Activated T-cell treated with anti-CD3 and anti-CD28 coated beads, Interleukin-2, amount 50 U/mL, for 72 hours (primary cell): ENCODE measurements at places on chromosomes 6 and 20. TPM values are rescaled to one million over a fixed set of nuclear protein-coding genes. Genes with fewer than 3 reads are reported as not detected.

DNA sequence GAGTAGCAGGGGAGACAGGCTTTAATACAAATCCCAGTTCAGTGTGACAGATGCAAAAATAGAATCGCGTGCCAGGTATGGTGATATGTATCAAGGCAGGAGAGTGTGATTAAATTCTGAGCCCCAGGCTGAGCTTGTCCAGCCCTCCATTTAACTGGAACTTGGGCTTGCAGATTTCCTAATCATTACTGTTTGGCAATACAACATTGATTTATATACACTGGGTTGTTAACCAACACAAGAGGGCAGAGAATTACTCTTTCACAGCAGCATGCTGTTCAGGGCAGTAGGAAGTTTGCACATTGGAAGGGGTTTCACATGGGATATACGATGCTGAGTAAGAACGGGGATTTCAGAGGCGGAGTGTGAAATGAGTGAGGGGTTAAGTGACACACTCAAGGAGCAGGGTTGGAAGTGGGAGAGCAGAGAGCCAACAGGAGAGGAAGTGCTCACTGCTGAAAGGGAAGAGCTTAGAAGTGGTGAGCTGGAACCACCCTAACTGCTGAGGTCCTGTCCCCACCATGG is 70.8 kb upstream of the ATXN1 start:
- no peak for DNase-seq

GRCh38 chr20:41204304-41205265 is 67.2 kb downstream of the PLCG1 start:
- DNase-seq: no peak

GRCh38 chr6:99014061-99014460 is 66.3 kb upstream of the FBXL4 start:
- DNase-seq: no peak

DNA sequence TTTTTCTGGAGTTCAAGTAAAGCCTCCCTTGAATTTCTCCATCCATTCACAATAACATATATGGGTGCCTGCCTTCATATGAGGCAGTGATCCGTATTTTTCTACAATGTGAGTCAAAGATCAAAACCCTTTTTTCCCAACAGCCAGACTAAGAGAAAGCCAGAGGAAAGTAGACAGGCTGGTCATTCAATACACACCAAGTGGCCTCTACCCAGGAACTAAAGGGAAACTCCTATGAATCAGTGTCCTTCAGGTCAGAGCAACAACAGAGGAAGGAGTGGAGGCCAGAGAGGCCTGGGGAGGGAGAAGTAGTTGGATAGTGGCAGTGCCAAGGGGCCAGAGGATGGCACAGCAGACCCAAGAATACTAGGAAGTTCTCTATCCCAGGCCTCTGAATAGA is 23.8 kb downstream of the SIM1 start:
- no peak for DNase-seq

DNA sequence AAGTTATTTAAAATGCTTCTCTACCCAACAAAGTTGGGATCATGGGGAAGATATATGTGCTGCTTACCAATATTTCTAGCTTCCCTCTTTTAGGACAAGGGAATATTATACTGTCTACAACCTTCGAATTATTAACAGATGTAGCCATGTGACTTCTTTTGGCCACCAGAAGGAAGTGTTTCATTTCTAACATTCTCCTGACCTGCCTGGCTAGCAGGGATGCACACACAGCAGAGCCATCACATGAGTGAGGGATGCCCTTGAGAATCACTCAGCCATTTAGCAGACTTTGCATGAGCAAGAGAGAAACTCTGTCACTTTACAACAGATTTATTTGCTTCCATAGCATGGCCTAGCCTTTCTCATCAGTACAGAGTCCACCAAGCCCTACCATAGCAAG is 230.7 kb upstream of the MARCKS start:
- no peak for DNase-seq

DNA sequence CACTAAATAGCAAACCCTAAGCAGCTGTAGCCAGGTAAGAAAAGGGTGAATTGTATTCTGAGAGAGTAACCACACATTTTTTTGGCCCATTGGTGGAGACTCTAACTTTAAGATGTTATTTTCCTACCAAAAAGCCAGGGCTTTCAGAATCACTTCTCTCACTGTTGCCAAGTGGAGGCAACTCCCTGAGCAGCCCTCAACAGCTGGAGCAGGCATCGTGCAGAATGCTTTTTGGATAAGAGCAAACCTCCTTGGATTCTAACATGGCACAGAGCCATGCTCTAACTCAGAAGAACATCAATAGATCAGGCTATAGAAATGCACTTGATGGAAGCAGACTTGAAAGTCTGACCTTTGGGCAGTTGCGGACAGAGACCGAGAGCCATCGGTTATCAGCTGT is 722.2 kb upstream of the CHD6 start:
- DNase-seq: no peak

GRCh38 chr6:42530296-42530695 is 33.5 kb upstream of the UBR2 start:
- DNase-seq: no peak

DNA sequence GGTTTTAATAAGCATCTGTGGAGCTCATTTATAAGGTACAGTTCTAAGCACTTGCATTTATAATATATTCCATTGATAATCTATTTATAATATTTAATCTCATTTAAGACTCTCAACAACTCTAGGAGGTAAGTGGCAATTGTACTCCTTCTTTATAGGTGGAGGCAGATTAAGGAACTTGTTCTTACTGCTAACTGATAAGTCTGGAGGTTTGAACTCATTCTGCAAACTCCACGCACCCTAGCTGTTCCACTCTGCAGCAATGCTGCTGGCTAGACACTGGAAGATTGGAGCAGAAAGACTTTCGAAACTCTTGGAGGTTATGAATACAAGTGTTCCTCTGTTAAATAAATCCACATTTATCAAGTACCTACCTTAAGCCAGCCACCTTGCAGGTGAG is 793 bp upstream of the HDAC2 start:
- DNase-seq: no peak

- no peak for DNase-seq
Observed at GRCh38 chr6:160265869-160266476, 7.4 kb upstream of the SLC22A2 start.

- DNase-seq: no peak
Observed at GRCh38 chr20:18901980-18902737, 88.6 kb downstream of the SCP2D1 start.

The OR12D3 gene
- total RNA-seq: not detected

The MYH7B gene
- total RNA-seq: 0.46 TPM

The C2 gene
- total RNA-seq: 5.1 TPM

The STMN3 gene
- 21.8 TPM for total RNA-seq
